NCI-H460 (cell line): ENCODE measurements at places on chromosomes 6 and 20. TPM values are rescaled to one million over a fixed set of nuclear protein-coding genes. Genes with fewer than 3 reads are reported as not detected.
A peak's percentile ranks its signal among the peaks of the same experiment; 100 is the strongest.

Gene DLK2
- not detected in 2 replicates for total RNA-seq

Gene FAM83D
- 28.6 and 29.1 TPM in 2 replicates for total RNA-seq

Gene FAM83C
- not detected in 2 replicates for total RNA-seq

Gene CDSN
- total RNA-seq, result not detected in 2 replicates

Gene MYCT1
- total RNA-seq, result 0.14 TPM in 1 of 2 replicates, not detected in the other

Gene SLC22A7
- not detected in 2 replicates for total RNA-seq

Gene BTN3A1
- total RNA-seq, result 11.4 and 12.6 TPM in 2 replicates

Gene EYS
- not detected in 2 replicates for total RNA-seq

Gene HAO1
- not detected in 2 replicates for total RNA-seq

Gene TREML1
- not detected in 2 replicates for total RNA-seq

Gene LMBRD1
- total RNA-seq, result 25.1 and 26.3 TPM in 2 replicates

Gene BMP2
- total RNA-seq, result 6.6 and 7.1 TPM in 2 replicates

Gene LY6G6D
- total RNA-seq, result not detected in 2 replicates

Gene SRSF12
- 0.29 and 0.37 TPM in 2 replicates for total RNA-seq

GRCh38 chr20:35883778-35884540 lies 70.3 kb downstream of the SCAND1 start:
- peak; percentile 100 for DNase-seq

DNA sequence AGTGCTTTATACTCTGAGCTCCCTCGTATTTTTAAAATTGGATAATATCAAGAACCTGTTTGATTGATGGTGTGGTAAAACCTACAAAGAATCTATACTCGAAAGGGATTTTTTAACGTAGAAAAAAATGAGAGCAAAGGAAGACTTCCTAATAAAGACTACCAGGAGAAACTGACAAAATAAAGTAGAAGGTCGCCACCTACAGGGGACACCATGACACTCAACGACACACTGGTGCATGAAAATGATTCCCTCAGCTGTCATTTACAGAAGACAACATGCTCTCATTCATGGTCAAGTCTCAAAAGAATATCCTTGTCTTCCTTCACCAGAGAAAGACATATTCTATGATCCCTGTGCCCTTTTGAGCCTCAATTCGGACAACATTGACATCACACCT lies 10.1 kb upstream of the NHSL1 start:
- DNase-seq, result peak; percentile 50

DNA sequence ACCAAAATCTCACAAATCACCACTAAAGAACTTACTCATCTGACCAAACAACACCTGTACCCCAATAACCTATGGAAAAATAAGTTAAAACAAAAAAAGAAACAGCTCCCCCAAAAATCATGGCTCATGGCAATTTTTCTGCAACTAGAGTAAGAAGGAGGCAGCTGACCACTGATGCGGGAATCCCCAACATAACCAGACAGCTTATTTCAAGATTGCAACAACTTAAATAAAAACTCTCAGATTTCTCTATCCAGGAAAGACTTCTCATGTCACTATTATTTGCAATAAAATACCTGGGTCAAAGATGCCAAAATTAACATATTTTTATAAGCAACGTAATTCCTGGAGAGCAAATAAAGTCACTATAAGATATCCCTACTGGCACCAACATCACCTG lies 128.1 kb upstream of the LY86 start:
- no peak for DNase-seq

- DNase-seq, result peak; percentile 61
Observed at GRCh38 chr6:139764498-139764986, 390.1 kb upstream of the CITED2 start.

- DNase-seq, result no peak
Observed at GRCh38 chr6:123794190-123794589, 9.5 kb upstream of the NKAIN2 start.

DNA sequence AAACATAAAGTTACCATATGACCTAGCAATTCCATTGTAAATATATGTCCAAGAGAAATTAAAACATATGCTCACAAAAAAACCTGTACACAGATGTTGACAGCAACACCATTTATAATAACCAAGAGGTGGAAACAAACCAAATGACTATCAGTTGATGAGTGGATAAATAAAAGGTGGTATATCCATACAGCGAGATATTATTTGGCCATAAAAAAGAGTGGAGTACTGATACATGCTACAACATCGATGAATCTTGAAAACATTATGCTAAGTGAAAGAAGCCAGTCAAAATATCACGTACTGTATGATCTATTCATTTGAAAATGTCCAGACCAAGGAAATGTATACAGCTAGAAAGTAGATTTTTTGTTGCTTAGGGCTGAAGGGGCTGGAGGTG lies 2.9 kb downstream of the CAP2 start:
- no peak for DNase-seq

DNA sequence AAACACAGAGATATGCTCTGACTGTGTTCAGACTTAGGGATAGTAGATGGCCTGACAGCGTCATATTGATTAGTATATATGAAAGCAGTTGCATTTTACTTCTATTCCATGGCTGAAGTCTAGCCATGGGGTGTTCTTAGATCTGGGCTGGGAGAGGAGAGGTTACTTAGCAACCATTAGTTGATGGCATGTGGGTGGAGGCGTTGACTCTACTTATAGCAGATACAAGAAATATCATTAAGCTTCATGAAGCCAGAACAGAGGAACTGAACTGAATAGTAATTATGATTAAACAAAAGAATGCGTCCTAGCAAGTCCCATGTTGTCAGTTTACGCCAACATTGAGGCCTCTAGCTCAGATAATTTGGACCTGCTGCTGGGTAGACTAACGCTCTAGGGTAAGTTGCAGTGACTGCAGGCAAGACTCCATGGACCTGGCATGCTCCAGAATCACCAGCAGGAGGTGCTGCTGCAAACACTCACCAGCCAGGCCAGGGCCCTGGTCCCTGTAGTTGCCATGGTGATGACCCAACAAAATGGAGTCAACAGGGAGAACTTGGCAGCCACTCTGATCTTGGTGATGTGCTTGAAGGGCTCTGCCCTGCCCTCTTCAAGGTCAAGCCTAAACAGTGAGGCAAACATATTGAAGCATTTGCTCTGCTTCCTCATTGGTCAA lies 477.3 kb downstream of the PREX1 start:
- no peak for DNase-seq

DNA sequence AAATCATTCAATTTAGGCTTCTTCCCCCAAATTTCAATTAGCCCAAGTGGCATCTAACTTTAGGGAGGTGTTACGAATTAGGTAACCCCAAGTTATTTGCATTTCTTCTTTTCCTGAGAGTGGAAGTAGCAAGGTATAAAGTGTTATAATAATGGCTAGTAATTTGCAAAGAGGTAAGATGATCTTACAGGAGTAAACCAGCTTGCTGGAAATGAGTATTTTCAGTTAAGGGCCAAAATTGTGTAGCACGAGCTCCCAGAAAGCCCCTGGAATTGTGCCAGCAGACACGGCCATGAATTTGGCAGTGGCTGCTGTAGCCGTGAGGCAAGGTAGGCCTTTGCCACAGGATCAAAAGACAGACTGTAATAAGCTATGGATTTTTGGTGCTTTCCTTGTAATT lies 38.0 kb downstream of the CITED2 start:
- DNase-seq, result no peak

DNA sequence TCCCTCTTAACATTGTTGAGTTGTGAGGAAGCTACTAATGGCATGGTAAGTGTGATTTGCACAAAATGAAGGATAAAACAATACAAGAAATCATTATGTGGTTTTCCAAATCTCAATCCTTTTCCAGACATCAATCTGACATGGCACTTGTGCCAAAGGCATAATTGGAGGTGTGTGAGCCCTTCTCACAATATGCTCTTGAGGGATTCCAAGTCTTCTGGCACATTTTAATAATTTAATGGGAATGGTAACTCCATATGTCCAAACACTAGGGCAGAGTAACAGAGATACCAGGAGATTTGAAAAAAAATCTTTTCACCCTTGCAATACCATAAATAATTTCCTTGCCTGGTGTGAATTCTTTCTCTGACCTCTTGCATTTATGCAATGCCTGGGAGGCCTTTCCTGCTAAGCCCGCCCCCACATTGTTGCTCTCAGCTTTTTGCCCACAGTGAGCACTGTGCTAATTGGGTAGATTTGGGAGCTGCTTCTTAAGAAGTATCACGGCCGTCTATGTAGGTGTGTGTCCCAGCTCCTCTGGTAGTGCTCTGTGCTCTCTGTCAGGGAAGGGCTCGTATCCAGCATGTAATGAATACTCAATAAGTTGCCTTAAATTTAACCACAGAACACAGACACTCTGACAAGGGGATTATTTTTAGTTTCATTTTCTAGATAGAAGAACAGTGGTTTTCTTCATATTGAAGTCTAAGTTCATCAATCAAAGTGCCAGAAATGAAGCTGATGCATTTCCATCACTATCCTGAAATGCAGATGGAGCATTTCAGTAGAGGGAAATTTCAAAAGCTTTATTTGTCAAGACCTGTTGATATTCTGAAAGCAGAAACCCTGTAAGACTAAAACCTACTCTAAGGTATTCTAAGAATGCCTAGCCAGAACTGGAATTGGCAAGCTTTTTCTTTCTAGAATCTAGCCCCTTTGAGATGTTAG lies 54.4 kb upstream of the CEP85L start:
- DNase-seq, result no peak

- DNase-seq, result no peak
Observed at GRCh38 chr6:96450770-96451130, 70.9 kb upstream of the UFL1 start.

- no peak for DNase-seq
Observed at GRCh38 chr6:43806043-43806757, 36.2 kb downstream of the VEGFA start.

DNA sequence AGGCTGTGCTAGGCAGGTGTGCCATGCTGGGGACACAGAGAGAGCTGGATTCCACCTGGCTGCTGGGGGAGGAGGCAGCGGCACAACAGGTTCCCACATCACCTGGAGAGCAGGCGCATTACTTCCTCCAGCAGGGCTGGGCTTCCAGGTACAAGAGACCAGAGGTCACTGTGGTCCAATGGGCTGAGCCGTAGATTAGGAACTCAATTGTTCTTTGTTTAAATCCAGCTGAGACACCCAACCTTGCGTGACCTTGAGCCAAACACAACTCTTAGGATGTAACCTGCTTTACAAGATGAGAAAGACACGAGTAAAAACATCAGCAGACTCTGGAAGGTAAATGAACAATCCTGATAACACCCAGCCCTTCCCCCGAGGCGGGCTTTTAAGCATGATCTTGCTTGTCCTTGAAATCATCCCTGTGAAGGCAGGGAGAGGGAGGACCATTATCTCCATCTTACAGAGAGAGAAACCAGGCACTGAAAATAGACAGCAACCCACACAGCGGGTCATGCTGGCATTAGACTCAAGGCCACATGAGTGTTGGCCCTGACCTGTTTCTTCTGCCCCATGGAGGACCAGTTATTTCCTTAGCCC lies 216.5 kb upstream of the RREB1 start:
- DNase-seq, result no peak

GRCh38 chr20:12358006-12358654 lies 440.4 kb downstream of the BTBD3 start:
- no peak for DNase-seq

- DNase-seq, result no peak
Observed at GRCh38 chr6:45195137-45195536, 133.0 kb upstream of the RUNX2 start.

DNA sequence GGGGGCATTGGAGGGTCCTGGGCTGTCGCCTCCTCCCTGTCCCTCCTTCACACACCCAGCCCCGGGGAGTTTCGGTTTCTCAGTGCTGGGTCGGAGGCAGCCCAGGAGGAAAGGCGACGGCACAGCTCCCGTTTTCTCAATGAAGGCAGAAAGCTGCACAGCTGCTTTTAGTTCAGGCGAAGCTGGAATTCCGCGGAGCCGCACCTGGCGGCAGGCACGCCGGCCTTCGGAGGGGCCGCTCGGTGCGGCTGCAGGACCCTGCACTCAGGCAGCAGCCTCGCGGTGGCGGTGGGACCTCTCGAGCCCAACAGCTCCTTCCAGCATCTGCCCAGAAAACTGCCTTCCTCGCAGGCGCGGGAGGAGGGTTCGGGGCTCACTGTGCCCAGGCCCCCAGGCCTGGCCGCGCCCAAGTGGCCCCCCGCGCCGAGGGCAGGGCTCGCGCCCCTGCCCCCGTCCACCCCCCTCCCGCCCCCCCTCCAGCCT lies 4.6 kb downstream of the FOXQ1 start:
- no peak for DNase-seq

- no peak for DNase-seq
Observed at GRCh38 chr6:13413900-13414555, 73.4 kb downstream of the GFOD1 start.

DNA sequence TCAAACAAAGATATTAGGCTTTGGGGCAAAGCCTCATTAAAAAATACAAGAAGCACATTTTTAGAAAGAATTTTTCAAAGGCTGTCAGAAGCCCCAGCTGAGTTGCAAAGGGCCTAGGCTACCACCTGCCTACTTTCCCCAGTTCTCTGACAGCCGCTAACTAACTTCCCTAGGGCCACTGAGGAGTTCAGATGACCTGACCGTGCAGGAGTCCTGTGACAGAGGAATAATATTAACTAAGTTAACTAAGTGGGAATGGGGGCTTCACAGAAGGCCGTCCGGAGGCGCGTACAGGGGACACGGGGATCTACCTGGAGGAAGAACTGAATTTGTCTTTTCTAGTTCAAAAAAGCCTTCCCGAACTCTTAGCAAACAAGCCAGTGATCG lies 884 bp downstream of the MCHR2 start:
- no peak for DNase-seq

DNA sequence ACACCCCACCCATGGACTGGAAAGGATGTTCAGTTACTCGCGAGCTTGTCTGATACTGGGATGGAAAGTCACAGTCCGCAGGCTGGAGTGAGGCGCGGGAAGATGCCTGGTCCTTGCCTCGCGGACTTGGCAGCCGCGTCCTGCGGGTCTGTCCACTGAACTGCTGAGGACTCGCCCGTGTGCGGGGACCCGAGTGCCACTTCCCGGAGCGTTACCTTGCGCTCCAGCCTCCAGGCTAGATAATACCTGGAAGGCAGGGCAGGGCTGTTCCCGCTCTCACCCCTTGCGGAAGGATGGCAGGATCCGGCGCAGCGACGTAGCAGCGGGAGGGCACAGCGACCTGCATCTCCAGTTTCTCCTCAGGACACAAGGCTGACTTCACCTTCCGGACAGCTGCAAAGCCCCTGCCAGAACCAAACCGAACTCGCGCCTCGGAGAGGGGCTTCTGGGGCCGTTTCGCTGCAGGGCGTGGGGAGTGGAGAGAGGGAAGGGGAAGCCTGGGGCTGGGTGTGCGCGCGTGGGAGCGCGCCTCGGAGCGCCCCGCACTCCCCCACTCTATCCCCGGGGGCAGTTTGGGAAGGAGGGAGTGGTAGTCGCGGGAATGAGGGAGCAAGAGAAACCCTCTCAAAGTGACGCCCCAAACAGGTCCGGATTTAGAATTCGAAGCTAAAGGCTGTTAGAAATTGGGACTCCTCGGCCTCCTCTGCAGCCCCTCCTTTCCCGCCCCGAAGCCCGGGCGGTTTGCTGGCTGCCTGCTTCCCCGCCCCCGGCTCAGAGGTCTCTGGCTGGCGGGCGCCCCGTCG lies at the start of gene KCNQ5:
Gene KCNQ5, plus strand, starts transcription at position 774 of the 803 bp plus-strand sequence.
- no peak for DNase-seq

DNA sequence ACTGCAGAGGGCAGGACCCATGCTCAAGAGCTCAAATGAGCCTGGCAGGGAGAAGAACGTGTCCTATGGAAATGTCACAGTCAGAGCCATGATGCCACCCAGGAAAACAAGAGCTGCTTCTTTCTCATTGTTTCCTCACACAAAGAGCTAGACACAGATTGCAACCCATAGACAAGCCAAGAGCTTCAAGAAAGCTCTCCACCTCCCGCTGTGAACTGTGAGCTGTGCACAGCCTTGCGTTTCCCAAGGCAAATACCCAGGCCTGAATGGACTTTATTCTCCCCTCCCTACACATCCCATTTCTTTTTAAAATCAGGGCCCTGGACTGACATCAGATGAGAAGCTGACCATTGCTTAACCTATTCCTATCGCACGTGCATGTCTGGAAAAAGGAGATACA lies 388.8 kb downstream of the RNGTT start:
- no peak for DNase-seq

GRCh38 chr6:16544006-16544405 lies 217.3 kb downstream of the ATXN1 start:
- no peak for DNase-seq
